ENCODE measurements at places on chromosomes 13 and 19. TPM values are rescaled to one million over a fixed set of nuclear protein-coding genes. Genes with fewer than 3 reads are reported as not detected.

DNA sequence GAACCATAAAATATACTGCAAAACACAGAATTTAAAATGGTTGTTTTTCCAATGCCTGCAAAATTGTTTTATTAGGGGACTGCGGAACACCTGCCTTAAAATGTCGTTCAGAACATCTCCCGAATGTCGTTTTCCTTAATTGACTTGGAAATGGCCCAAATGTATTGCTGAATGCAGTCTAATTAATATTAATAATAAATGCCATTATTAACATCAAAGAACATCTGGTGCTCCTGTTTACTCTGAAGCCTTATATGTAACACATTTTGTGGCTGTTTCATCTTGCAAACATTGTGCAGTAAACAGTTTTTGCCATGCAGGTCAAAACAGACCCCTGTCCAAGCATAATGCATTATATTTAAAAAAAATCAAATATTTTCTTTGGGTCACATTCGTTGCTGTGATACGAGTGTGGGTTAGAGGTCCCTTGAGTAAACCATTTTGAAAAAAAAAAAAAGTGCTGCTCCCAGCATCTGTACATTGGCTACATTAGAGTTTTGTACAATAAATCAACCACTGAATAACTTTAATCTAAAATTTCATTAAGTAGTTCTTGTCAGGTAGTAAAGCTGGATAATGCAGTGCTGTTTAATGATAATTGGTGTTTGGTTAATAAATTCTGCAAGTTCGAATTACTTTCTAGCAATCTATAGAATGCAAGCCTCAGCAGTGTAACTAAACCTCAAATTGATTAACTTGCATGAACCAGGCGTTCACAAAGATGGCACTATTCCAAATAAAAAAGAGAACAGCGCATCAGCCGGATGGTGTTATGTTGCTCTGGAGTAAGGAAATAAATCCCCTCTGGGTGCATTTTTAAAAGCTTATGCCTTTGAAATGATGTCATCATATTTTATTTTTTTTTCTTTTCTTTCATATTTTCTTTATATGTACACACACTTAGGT lies 140.2 kb downstream of the ZNF536 start:
- DNase-seq = no peak

- DNase-seq = no peak
Measured at GRCh38 chr13:73833325-73834070, 300.7 kb downstream of the KLF12 start.

DNA sequence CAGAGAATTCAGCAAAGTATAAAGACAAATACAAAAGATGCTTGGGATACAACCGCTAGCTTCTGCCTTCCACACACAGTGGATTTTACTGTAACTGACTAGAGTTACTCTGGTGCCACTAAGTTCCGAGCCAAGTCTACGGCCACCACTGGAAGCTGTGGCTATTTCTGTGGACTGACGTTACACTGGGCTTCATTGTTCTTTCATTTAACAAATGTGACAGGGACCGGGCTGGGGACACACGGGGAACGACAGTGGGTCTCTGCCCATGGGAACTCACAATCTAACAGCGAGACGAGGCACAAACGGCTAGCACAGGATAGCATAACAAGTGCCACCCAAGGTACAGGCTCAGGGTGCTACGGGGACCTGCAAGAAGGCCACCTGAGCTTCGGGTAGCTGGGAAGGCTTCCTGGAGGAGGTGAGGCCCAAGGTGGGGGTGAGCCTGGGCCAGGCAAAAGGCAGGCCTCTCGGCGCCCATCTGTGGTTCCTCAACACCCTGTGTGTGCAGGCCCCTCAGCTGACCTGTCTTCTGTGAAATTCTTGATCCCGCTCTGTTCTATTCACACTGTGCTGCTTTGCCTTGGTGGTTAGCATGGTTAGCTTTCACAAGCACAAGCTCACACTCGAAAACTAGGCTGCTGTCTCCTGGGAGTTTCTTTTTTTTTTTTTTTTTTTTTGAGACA lies 10.3 kb upstream of the IL4I1 start:
- no peak for DNase-seq

GRCh38 chr19:39438270-39438934 lies 2.7 kb upstream of the RPS16 start:
- no peak for DNase-seq

- no peak for DNase-seq
Measured at GRCh38 chr13:65275838-65276630, 1954.1 kb downstream of the PCDH9 start.

DNA sequence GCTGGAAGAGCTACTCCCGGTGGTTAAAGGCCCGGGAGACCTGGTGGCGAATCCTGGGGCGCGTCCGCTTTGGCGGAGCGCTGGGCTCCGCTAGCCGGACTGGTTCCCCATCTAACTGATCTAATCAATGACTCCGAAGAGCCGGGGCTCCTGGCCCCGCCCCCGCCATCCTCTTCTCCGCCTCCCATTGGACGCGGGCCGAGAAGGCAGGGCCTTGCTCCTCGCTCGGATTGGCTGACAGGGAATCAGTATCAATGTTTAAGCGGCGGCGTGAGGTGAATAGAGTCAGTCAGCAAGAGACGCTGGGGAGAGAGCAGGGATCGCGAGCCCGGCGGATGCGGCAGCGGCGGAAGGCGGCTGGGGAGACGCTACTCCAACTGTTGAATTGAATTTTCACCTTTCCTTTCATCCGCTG lies 1.7 kb upstream of the PCDH17 start:
- no peak for DNase-seq

- DNase-seq = no peak
Measured at GRCh38 chr13:46496086-46496485, 56.9 kb upstream of the LRCH1 start.

DNA sequence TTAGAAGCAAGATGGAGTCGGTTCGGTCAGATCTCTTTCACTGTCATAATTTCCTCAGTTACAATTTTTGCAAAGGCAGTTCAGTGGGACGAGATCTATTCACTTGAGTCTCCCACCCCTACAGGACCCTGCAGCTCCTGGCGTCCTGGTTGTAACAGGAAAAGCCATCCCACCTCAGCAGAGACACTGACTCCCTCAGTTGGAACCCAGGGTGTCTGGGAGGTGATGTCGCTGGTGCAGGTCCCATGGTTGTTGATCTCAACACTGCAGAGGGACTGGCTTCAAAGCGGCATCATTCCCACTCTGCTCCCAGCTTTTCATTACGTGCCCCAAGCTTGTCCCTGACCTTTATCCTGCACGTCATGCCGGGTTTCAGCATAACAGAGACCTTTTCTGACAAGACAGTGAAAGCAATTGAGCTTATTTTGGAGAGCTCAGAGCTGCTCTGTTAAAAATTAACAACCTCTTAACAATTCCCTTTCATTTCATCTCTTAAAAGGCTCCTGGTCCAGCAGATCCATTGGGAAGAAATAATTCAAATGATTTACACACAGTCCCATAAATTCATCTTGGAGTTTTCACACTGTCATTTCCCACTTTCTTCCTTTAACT lies 17.6 kb upstream of the COG3 start:
- DNase-seq = no peak

- DNase-seq = no peak
Measured at GRCh38 chr13:90232291-90232690, 1115.2 kb upstream of the MIR17HG start.

GRCh38 chr13:20342311-20342710 lies 110.2 kb upstream of the GJB6 start:
- no peak for DNase-seq

DNA sequence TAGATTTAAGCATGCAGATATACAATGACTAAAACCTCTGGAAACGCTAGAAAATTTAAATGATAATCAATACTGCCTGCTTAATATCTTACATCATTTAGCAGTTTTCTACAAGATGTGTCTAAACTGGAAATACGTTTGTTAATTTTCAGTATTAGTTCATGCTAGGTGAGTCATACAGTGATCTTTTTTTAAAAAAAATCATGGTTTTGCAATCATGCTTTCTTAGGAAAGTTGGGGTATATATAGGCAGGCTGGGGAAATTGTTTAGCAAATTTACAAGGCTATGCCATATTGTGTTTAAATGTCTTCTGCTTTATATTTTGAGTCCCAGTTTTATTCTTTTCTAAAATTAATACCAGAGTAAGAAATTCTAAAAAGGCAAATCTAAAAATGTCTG lies 245.4 kb upstream of the SPRY2 start:
- DNase-seq = no peak

GRCh38 chr19:32041681-32042292 lies 303.6 kb upstream of the ZNF507 start:
- DNase-seq = no peak

- DNase-seq = no peak
Measured at GRCh38 chr19:50494186-50495019, 16.6 kb downstream of the JOSD2 start.

ZNF813 gene
- polyA plus RNA-seq = 7.4 TPM

BRSK1 gene
- polyA plus RNA-seq = 12.7 TPM

GRIK5 gene
- 19.0 TPM for polyA plus RNA-seq

Measured in renal cortex interstitium (tissue), 15 donors.